ENCODE measurements at places on chromosomes 6 and 20.

- no peak for DNase-seq
Measured at GRCh38 chr6:90765491-90765890, 178.6 kb upstream of the MAP3K7 start.

DNA sequence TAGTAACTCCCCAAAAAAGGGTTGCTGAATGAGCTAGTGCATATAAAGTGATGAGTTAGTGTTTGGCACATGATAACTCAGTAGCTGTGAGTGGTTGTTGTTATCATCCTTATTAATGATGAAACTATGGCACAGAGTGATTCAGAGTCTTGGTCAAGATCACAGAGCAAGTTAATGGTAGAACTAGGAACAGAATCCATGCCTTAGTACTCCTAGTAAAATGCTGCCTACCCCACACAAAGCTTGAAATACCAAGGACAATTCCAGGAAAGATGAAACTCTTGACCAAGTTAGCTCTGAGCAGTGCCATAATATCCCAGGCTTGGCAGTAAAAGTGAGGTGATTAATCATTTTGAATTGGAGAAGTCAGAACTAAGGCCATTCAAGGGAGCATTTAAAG, 109.1 kb upstream of the ENPP5 start:
- no peak for DNase-seq

GRCh38 chr6:1605004-1605892, 4.5 kb upstream of the FOXC1 start:
- no peak for DNase-seq

GRCh38 chr6:150579611-150580010, 20.1 kb upstream of the PLEKHG1 start:
- peak; percentile 56 for DNase-seq

GRCh38 chr6:148846778-148847761, 100.2 kb downstream of the UST start:
- DNase-seq, result no peak

DNA sequence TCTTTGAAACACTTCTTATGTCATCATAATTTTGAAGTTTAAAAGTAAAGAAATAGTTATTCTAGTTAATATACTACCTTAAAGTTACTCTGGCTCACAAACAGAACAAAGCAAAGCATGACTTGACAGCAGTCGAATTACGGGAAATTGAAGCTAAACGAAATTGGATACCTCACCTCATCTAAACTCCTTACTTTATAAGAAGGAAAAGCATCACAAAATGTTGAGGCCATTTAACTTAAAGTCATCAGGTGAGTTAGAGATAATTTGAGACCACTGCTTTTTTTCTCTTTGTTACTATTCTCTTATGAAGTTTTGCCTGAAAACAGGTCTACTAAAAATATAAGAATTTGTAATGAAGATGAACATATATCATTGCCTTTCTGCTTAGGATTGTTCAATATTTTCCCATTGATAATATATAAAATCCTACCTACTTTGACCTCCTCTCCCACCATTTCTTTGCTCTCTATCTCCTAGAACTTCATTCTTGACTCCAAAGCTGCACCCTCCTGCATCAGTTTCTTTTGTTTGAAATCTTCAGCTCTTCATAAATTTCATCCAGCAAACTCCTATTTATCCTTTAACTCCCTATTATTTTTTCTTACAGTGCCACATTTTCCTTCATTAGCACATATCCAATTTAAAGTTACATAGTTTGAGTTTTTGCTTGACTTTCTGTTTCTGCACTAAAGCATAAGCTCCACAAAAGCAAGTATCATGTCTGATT, 510.7 kb upstream of the ZNF337 start:
- no peak for DNase-seq

DNA sequence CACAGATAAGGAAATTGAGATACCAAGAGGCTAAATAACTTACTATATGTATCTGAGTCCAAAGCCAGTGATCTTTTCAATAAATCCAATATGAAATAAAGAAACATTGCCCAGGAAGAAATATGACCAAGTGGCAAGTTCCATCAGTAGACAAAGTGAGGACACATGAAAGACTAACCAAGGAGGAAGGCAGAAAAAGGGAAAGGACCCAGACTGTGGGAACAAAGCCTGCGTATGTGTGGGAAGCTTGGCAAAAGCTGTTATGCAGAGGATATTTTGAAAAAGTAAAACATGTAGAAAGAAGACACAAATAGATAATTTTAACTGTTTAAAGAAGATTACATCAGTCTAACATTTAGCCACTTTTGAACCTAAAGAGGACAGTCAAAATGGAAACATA, 264.4 kb upstream of the PRDM1 start:
- no peak for DNase-seq

DNA sequence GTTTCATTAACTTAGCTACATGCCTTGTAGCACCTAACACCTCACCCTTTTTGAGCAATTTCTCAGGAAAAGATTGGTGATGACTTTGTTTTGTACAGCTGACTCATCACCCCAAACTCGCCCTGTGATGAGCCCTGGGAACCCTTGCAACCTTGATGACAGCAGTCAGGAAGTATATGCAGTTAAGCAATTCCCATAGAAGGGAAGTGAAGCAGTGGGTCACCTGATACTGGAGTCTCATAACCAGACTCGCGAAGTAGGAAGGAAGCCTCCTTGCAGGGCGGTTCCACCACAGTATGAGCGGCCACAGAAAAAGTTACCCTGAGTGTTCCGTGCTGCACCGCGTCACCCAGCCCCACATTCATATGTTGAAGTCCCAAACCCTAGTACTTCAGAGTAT, 82.0 kb upstream of the EDN1 start:
- peak; percentile 5 for DNase-seq

DNA sequence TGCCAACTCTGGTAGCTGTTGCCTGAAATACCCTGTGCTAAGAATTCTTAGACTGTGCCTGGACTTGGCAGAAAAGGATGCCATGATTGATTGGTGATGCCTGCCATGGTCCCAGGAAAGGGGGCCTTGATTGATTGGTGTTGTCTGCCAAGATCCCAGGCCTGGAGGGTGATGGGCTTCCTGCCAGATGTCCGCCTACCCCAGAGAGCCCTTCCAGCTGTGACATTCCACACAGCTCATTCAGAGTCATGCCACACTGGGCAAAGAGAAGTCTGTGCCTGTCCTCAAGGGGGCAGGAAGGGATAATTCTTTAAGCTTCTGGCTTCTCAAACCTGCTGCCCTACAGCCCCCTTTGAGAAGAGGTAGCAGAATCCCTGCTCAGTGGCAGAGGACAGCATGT, 24.6 kb downstream of the RIMS4 start:
- DNase-seq, result no peak

GRCh38 chr6:105746509-105746908, 339.6 kb upstream of the PRDM1 start:
- DNase-seq, result no peak

DNA sequence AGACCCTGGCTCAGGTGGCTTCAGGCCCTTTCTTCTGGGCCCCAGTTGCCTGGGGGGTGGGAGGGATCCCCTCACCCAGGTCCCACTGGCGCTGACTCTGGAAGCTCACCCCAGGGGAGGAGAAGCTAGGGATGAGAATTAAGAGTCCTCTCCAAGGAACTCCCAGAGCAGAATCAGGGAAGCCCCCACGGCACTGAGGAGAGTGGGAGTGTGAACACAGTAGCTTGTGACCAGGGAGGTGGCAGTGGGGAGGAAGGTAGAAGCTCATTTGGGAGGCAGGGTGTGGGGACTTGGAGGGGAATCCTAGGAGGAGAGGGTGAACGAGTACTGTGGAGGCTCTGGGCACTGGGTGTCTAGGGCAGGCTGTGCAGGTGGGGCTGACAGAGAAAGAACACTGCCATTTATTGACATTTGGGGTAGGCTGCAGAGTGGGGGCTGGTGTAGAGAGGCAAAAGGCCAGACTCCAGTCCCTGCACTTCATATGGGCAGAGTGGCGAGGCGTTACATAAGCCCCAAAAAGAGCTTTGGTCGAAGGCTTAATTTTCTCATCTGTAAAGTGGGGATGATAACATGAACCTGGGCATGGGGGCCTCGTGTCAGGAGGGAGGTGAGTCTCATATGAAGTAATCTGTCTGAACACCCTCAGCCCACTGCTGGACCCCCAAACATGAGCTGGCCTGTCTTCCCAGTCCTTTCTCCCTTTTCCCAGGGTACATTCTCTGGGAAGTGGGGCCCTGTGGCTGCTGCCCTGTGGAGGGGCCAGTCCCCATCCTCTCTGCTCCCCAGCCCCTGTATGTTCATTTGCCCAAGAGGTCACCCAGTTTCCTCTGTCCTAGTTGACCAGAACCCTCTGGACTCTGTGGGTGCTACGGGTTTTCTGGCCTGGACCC, 80.5 kb downstream of the VEGFA start:
- no peak for DNase-seq

DNA sequence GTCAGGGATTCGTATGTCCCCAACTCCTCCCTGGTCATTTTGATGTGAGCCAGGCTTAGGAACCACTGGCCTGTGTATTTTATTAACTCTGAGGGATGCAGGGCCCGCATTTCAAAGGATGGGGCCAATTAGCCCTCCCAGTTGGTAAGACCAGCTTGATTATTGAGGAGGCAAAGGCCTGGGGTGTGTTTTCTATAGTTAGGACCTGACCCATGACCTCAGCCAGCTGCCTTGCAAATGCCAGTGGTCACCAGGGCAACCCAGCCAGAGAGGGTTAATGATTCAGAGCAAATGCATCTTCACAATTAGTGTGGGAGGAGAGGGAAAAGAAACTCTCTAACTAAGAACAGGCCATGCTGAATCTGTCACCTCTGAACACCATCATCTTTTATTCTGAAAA, 835.4 kb downstream of the MAFB start:
- no peak for DNase-seq

- DNase-seq, result peak; percentile 58
Measured at GRCh38 chr6:46704562-46704961, 16.9 kb downstream of the TDRD6 start.

DNA sequence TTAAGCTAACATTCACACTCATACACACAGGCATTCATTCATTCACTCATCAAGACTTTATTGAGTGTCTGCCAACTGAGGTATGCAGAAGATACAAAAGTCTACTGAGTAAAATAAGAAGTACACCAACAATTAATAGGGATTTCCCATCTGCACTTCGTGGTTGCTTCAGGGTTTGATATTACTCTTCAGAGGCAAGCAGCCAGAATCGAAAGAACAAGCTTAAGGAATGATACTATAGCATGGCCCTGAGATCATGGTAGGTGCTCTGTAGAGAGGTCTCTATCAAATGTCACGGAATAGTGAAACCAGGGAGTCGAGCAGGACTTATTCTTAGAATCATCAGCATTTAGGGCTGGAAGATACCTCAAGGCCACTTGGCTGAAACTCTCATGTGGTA, 135.4 kb downstream of the NRN1 start:
- no peak for DNase-seq

DNA sequence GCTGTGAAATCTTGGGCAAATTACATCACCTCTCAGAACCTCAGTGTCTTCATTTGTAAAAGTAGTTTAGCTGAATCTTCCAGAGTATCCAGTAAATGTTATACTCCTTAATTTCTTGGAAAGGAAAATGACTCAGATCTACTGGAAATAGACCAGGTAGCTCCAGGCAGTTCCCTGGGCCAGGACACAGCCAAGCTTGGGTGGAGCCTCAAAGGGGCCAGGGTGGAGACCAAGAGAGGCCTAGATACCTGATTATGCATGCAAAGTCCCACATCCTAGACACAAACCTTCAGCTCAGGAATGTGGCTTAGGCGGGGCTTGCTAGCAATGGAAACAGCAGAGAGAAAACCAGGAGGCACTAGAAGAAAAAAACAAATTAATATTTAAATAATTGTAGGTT, 272.8 kb downstream of the MAFB start:
- no peak for DNase-seq

- DNase-seq, result no peak
Measured at GRCh38 chr6:25463441-25463840, 184.3 kb downstream of the CARMIL1 start.

- no peak for DNase-seq
Measured at GRCh38 chr20:35320396-35321126, 28.3 kb upstream of the FAM83C start.

DNA sequence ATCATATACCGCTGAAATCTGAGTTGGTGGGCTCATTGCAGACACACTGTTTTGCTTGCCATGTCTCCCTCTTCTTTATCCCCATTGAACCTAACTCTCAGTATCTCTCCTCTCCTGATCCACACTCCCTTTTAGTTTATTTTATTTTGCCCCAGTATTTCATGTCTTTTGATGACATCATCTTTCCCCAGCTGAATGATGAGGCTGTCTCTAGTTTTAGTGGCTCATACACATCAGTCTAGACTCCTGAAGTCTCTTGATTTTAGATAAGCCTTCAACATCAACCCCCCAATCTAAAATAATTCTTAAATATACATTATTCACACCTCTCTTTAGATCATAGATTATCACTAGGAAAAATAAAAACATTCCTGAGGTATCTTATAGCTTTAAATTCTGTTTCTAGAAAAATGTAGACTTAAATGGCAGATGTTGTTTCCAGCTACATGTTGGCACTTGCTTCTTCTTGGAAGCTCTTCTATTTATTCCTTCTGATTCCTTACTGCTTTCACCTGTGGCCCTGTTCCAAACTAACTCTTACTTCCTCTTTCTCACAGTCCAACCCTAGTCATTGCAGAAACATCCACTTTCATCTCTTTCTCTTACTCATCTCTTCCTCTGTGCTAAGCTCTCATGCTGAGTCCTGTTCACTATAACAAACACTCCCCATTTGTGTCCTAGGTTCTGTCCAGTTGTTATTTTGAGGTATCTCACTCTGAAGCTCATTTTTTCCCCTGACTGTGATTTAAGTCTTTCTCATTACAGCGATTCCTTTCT, 191.9 kb upstream of the SLC35B3 start:
- DNase-seq, result no peak

DNA sequence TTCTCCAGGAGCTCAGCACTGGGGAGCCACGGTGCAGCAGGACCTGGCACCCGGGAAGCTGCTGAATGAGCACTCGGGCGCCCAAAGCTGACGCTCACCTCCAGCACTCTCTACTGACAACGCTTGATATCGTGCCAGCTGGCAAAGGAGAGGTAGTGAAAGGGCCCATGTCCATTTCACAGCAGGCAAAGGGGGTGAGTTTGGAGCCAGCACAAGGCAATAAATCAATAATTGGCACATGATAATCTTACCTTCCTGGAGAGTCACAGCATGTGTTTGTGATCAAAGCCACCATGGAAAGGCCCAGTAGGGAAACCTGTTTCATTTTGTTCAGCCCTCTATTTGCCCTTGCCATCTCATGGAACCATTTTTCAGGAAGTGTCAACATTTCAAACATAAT, 23.3 kb upstream of the SMIM26 start:
- DNase-seq, result no peak

DNA sequence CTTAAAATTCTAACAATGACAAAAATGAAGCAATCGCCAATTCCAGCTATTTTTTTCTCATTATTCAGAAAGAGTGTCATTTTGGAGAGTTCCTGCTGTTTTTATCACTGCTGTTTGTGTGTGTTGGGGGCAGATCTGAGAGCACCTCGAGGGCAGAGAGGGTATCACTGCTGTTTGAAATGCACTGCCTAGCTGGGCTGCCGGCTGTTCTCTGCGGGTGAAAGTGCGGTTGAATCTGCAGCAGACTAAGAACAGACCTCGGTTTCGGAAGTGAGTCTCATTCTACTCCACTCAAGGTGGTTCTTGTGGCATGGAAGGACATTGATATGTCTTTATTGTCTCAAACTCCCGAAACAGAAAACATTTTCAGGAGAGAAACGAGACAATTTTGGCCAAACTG, 18.3 kb downstream of the INSM1 start:
- DNase-seq, result no peak

GRCh38 chr6:110949679-110950285, 8.7 kb upstream of the GTF3C6 start:
- no peak for DNase-seq

Measured in Ammon's horn (tissue), 1 donor.